ENCODE measurements at places on chromosomes 1 and 21. TPM values are rescaled to one million over a fixed set of nuclear protein-coding genes. Genes with fewer than 3 reads are reported as not detected.

GRCh38 chr1:230113593-230114236, 46.7 kb downstream of the GALNT2 start:
- DNase-seq, result peak; percentile 81

- no peak for DNase-seq
These were observed 7.1 kb upstream of the TPM3 start for GRCh38 chr1:154198756-154199562.

- no peak for DNase-seq
These were observed 62.6 kb upstream of the IRF2BP2 start for GRCh38 chr1:234672349-234673135.

GRCh38 chr1:111581166-111581565, 38.4 kb upstream of the RAP1A start:
- DNase-seq, result no peak

DNA sequence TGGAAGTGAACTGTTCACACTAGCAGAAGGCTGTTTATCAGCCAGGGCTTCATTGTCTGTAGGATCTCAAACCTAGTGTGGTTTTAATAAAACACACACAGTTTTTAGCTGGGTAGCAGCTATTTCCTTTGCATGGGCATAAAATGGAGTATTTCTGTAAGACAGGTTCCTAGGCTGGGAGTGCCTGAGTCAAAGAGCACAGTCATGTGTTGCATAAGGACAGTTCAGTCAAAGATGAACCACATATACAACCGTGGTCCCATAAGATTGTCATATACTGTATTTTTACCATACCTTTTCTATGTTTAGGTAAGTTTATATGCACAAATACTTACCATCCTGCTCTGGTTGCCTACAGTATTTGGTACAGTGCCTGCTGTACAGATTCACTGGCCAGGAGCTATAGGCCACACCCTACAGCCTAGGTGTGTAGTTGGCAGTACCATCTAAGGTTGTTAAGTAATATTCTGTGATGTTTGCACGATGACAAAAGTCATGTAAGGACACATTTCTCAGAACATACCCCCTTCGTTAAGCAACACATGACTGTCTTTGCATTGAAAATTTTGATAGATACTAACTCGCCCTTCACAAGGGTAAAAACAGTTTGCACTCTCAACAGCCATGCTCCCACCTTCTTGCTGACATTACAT, 17.2 kb downstream of the LGALS8 start:
- DNase-seq, result no peak

GRCh38 chr1:234600418-234601281, 9.3 kb downstream of the IRF2BP2 start:
- DNase-seq, result no peak

DNA sequence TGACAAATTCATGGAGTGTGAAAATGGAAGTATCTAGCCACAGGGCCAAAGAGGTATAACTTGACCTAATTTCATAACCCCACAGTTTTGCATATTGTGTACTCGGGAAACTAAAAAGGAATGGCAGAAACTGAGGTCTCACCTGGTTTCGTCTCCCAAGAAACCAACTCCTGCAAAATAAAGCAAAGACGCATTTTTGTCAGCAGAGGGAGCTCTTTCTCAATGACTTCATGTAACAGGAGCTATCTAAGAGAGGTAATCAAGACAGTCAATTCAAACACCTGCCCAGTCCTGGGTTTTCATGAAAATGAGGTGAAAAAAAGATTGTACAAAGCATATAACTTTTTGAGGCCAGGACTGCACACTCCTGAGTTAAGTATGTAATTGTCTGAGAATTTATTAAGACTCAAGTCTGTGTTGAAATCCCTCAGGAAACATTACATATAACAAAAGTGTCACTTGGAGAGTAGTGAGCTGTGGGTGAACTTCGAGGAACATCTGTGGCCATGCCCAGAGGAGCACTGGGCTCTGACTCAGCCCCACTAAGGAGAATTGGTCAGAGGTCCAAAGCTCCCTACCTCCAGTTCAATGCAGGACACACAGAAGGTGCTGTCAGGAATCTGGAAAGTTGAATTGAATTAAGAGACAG, 17.6 kb downstream of the FCRL4 start:
- DNase-seq, result peak; percentile 13

Gene VHLL
- polyA plus RNA-seq, result not detected

Gene C2CD4D
- not detected for polyA plus RNA-seq

Gene CALML6
- 0.21 TPM for polyA plus RNA-seq

Gene SMPDL3B
- polyA plus RNA-seq, result 0.07 TPM

Measured in AG04450 (cell line).